ENCODE measurements at places on chromosomes 1 and 21.

GRCh38 chr1:81032374-81032773 lies 768.4 kb upstream of the ADGRL2 start:
- DNase-seq, result no peak

DNA sequence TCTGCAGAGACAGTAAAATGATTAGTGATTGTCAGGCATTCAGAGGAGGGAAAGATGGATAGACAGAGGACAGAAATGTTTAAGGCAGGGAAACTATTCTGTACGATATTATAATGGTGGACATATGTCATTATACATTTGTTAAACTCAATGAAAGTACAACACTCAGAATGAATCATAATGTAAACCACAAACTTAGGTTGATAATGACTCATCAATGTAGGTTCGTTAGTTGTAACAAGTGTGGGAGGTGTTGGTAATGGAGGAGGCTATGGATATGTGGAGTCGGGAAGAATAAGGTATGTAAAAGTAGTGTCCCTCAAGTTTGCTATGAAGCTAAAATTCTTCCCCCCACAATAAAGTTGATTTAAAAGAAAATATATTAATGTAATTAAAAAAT lies 455.0 kb downstream of the BRINP3 start:
- no peak for DNase-seq

DNA sequence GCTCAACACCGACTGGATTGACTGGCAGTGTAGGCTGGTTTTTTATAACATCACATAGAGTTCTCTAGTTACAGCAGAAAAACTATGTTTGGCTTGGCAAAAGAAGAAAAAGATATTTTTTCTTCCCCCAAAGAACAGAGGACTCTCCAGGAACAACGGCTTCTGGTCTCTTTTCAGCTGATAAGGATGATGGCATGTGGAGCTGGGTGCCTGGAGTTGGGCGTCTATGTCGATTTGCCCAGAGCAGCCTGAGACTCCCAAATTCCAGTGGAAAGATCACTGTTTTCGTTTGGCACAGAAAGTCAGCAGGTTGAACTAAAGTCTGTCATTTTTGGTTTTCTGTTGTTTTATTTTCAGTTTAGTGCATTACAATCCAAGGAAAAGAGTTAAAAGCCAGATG lies 91.1 kb downstream of the SMYD2 start:
- no peak for DNase-seq

- DNase-seq, result no peak
Measured at GRCh38 chr1:208791456-208791855, 547.3 kb upstream of the PLXNA2 start.

- DNase-seq, result no peak
Measured at GRCh38 chr1:171935664-171936063, 94.4 kb downstream of the DNM3 start.

GRCh38 chr1:63928186-63929105 lies 154.6 kb downstream of the ROR1 start:
- no peak for DNase-seq

DNA sequence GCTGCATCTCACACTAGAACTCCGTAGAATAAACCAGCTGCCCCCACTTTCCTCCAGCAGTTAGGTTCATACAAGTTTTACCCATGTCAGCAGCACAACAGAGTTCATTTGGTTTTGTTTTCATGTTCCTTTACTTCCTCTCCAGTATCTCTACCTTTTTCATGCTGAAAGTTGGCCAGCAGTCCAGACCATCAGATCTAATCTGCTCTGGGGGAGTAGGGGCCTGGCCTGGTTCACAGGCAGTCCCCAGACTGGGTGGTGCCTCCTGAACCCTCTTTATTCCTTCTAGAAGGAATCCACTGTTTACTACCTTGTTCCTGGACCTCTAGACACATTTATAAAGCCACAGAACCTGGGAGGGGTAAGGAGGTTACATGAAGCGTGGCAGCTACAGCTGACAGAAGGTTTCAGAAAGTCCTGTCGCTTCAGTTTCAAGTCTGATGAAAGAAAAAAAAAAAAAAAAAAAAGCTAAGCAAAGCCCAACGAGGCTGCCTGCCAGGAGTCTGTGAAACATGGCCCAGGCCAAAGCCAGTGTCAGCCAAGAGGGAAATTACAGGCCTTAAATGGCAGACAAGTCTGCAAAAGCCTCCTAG lies 184.6 kb upstream of the JUN start:
- DNase-seq, result no peak

DNA sequence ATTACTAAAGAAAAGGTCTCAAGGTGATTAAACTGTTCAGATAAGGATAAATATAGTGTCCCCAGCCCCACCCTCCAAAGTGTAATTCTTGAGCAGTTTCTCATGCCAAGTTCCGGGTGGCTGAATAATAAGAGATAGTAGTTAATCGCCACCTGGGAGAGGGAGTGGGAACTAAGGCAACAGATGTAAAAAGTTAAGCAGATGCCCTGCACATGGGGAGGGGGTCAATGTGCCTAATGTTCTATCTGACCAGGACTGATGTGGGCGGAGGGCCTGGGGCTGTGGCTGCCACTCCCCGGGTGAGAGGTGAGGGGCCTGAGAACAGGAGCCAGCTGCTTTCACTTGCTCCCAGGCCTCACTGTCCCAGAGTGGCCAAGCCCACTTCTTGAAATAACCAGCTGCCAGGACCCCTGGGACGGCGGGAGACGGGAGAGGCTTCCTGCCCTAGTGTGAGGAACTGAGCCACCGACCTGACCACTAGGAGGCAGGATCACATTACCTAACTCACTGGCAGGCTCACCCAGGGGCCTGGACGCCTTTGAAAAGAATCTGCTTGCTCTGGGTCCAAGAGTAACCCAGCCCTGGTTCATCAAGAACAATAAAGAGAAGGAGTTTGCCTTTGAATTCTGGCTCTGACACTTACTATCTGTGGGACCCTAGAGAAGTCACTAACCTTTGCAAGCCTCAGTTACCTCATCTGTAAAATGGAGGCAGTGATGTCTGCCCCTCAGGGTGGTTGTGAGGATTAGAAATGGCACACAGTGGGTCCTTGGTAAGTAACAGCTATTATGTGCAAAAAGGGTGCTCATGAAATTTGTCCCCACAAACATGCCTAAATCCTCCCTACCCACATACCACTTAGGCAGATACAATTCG lies 179.2 kb downstream of the ATG4C start:
- no peak for DNase-seq

DNA sequence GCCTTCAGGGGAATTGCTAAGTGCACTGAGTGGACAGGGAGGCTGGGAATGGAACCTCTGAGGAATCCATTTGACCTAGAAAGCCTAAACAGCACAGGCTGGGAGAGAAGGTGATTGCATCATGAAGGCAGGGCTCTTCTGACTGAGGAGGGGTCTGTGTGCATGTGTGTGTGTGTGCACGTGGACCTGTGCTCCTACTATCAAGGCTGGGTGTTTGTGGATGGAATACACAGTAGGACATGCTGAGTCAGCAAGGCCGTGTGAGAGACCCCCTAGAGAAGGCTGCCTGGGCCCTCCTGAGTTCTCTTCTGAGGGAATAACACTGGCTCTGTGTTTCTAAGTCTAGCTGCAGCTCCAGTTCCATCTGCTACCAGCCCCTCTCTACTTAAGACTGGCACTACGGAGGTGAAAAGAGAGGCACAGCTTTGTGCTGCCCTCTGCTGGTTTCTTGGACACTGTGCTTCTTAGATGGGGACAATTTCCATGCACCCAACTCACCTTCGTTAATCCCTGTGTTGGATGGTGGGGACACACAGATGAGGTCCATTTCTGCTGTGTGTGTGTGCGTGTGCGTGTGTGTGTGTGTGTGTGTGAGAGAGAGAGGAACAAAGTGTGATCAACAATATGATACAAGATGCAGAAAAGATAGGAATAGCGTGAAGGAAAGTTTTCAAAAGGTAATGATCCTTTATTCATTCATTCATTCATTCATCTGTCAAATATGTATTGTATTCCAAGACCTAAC lies 6.2 kb upstream of the EFCAB14 start:
- peak; percentile 79 for DNase-seq

- DNase-seq, result no peak
Measured at GRCh38 chr1:117573386-117574023, 32.3 kb upstream of the TENT5C start.

- DNase-seq, result no peak
Measured at GRCh38 chr1:31509124-31510072, 66.9 kb upstream of the TINAGL1 start.

DNA sequence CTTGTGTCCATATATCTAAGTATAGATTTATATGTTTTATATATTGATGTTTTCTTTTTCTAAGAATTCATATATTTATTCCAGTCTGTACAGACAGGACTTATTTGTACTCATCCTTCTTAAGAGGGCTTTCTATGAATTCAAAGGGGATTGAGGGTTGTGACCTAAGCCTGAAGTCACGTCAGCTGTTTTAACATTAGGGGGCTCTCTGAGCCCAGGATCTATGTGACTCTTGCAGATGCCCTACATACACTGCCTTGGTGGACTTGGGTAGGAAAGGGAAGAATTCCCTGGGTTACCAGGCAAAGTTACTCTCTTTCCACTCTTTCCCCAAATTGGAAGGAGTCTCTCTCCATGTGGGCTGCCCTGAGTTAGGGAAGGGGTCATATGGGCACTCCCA lies 283.8 kb upstream of the DAB1 start:
- no peak for DNase-seq

GRCh38 chr1:39854738-39855137 lies 28.6 kb downstream of the TRIT1 start:
- DNase-seq, result no peak

- DNase-seq, result no peak
Measured at GRCh38 chr1:182834326-182834725, 4.8 kb upstream of the DHX9 start.

Measured in NCI-H2081 treated with DMSO at 0.1 percent for 48 hours (cell line).